ENCODE measurements at places on chromosomes 11 and 22.

GRCh38 chr11:75315439-75315805 is 36.0 kb downstream of the ARRB1 start:
- DNase-seq, result no peak

- no peak for DNase-seq
Measured at GRCh38 chr11:100978939-100979338, 150.7 kb downstream of the PGR start.

DNA sequence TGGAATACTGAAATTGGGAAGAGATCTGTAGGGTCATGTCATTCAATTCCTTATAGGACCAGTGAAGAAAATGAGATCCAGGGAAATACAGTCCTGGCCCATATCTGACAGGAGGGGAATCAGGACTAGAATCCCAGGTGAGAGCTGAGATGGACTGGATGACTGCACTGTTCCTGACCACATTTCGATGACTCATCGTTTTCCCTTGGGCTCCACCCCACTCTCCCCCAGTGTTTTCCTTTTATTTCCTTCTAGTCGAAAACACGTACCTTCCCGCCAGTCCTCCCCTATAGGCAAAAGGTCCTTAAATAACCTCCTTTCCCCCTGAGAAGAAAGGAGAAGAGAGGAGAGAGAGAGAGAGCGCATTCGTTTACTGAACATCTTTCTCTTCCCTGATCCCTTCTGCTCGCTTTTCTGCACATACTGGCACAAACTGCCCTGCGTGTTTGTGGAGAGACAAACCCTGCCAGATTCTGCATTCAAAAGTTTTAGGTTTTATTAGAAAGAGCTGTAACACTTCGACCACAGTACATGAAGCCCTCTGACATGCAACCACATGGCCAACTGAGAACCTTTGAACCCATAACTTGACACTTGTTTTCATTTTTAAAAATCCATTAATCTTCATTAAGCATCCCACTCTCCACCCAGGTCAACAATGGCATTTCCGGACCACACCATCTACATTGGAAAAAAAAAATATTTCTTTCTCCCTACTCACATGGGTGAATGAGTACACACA is 565.7 kb downstream of the METTL15 start:
- DNase-seq, result no peak

- no peak for DNase-seq
Measured at GRCh38 chr22:36064358-36064757, 35.7 kb upstream of the RBFOX2 start.

DNA sequence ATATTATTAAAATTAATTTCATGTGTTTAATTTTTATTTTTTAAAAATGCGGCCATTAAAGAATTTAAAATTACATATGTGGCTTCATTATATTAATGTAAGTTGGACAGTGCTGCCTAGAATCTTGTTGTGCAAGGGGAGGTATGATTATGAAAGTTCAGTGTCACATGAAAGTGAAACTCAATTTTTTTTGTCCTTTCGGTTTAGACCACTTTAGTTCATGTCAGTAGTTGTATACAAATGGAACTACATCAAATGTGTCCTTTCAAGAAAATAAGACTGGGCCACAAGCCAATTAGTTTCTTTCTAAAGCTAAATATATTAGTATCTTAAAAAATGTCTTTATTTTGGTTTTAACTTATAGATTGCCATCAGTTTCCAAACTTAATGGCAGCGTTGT is 35.7 kb downstream of the TBCEL start:
- DNase-seq, result no peak

Data from stimulated activated CD4-positive, alpha-beta T cell treated with anti-CD3 and anti-CD28 coated beads, Interleukin-12 subunit alpha, Interleukin-12 subunit beta, amount 100 ng/mL, for 4 hours (primary cell).